ENCODE measurements at places on chromosomes 6 and 20.

GRCh38 chr6:4801491-4802110 is 25.4 kb downstream of the CDYL start:
- DNase-seq, result no peak

- DNase-seq, result peak; percentile 5
These were observed 124.8 kb downstream of the AHI1 start for GRCh38 chr6:135372758-135373157.

- no peak for DNase-seq
These were observed 5.5 kb downstream of the RAB44 start for GRCh38 chr6:36703081-36703606.

DNA sequence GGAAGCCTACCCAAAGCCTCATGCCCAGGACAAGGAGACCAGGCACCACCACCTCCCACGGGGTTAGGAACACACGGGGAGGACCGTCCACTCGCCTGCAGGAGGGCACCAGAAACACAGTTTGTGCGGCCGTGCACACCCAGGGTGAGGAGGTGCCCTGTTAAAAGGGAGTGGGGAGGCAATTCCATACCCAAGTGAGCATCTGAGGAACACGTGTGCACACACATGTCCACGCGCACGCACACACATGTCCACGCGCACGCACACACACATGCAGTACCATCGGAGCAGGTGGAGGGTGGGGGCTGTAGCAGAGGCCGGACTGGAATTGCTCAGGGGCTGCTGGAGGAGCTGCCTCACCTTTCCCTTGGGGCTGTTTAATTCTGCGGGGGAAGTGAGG is 259.4 kb downstream of the TAF4 start:
- no peak for DNase-seq

GRCh38 chr6:51608932-51609331 is 478.5 kb downstream of the PKHD1 start:
- no peak for DNase-seq

- no peak for DNase-seq
These were observed 96.2 kb upstream of the HMGN3 start for GRCh38 chr6:79330704-79331103.

DNA sequence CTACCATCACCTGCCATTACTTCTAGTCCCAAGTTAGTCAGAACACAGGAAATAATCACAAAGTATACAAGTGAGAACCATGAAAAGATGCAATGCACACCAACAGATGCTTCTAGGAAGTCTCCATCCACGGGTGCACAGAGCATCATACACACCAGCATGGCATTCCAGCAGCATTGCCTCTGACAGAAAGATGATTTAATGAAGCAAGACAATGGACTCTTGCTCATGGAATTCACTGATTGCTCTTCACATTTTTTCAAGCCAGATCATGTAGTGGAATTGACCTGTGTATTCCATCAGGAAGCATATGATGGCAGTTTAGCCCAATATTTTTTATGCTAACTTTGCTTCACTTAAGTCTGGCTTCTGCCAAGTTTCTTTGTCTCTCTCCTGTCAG is 406.3 kb upstream of the RGS17 start:
- peak; percentile 22 for DNase-seq

All from fibroblast of mammary gland (primary cell).